ENCODE measurements at places on chromosomes 5 and 9. TPM values are rescaled to one million over a fixed set of nuclear protein-coding genes. Genes with fewer than 3 reads are reported as not detected.

The SLC6A3 gene
- total RNA-seq, result 0.23 TPM

DNA sequence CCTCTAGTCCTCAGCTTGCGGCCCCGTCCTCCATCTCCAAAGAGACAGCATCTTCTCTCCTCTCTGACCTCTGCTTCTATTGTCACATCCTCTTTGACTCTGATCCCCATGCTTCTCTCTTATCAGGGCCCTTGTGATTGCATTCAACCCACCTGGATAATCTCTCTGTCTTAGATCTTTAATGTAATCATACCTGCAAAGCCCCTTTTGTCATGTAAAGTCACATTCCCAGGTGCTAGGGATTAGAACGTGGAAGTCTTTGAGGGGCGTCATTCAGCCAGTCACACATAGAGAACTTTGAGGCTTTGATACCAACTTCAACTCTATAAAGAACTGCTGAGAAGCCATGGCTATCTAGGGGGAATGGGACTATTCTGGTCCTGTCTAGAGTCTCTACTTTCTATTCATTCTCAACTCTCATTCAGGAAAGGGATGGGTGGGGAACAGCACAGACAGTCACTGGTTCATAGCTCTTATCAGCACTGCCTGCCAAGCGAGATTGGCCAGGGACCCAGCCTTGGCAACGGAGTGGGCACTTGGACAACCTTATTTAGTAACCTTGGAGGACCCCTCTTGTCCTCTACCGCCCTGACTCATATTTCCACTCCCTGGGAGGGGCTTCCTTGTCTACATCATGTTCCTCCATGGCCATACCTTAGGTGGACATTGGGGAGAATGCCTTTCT is 29.0 kb downstream of the TAS2R1 start:
- DNase-seq, result no peak

GRCh38 chr5:172777881-172778814 is 7.2 kb upstream of the DUSP1 start:
- peak; percentile 93 for DNase-seq

- no peak for DNase-seq
Measured at GRCh38 chr5:8844206-8844605, 701.7 kb downstream of the SEMA5A start.

DNA sequence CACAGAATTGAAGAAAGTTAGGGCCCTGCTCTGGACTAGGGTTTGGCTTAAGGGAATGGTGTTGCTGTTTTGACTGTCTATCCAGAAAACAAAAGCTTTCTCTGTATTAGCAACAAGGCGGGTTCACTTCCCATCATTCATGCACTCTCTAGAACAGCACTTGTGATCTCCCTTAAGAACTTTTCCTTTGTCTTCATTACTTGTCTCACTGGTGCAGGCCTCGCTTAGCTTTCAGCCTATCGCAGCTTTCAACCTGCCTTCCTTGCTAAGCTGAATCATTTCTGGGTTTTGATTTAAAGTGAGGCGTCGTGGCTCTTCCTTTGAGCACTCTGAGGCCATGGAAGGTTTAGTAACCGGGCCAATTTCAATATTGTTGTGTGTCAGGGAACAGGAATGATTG is 35.2 kb upstream of the LPCAT1 start:
- no peak for DNase-seq

DNA sequence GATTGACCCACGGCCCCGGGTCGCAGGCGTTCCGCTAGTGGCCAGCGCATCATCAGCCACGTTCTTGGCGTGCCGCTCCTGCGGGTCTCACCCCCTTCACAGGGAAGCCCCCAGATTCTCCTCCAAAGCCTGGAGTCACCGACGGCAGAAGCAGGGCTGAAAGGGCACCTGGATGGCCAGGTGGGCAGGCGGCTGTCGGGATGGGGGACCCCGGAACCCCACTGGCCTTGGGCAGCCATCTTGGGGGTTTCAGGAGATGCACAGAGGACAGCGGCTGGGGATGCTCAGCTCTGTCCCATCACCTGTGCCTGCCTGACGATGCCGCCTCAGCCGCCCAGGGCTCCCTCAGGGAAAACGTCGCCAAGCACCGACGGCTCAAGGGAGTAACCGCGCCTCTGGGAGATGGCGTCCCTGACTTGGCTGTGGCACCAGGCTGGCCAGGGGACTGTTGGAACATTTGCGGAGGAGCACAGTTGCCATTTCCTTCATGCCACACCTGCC is 14.1 kb upstream of the SLC9A3 start:
- DNase-seq, result no peak

GRCh38 chr5:163489745-163490075 is 15.7 kb upstream of the MAT2B start:
- no peak for DNase-seq

The NUP214 gene
- 52.1 TPM for total RNA-seq

- no peak for DNase-seq
Measured at GRCh38 chr5:116507941-116508655, 66.5 kb downstream of the SEMA6A start.

- no peak for DNase-seq
Measured at GRCh38 chr5:72654231-72654630, 147.0 kb upstream of the ZNF366 start.

DNA sequence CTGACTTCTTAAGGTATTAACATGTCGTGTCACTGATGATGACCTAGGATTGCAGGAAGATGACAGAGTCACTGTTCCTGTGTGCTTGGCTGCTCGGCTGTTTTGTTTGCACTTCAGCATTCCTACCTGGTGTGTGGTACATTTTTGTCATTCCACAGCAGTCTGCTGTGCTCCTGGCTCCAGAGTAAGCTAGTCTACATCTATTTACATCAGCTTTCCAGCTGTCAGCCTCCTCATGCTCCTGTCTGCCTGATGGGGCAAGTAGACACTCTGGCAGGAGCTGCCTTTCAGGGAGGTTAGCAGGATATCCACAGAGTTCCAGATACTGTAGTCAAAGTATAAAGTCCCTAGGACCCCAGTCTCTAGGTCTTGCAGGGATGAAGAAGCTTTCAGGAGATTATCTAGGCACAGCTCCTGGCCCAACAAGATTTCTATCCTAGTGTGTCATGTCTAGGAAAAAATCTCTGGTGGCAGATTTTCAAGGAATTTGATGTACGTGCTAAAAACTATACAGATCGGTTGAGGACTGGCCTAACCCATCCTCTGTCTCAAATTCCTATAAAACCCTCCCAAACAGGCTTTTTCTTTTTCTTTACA is 28.4 kb downstream of the RUSC2 start:
- peak; percentile 79 for DNase-seq

- no peak for DNase-seq
Measured at GRCh38 chr5:2181149-2181548, 298.4 kb upstream of the IRX4 start.

The HSPA5 gene
- total RNA-seq, result 363 TPM

The ARL14EPL gene
- not detected for total RNA-seq

- no peak for DNase-seq
Measured at GRCh38 chr5:139468421-139468931, 2.3 kb upstream of the SMIM33 start.

DNA sequence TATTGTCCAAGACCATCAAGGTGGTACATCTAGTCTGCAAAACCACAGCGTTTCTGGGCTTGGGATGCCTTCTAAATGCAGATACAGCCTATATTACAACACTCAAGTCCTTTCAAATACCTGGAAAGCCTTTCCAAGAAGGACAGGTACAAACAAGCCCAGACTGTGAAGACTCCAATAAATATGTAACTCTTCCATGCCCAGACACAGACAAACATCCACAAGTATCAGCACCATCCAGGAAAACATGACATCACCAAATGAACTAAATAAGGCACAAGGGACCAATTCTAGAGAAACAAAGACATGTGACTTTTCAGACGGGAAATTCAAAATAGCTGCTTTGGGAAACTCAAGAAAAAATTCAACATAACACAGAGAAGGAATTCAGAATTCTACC is 152.7 kb upstream of the POC5 start:
- DNase-seq, result no peak

The HRCT1 gene
- 2.0 TPM for total RNA-seq

DNA sequence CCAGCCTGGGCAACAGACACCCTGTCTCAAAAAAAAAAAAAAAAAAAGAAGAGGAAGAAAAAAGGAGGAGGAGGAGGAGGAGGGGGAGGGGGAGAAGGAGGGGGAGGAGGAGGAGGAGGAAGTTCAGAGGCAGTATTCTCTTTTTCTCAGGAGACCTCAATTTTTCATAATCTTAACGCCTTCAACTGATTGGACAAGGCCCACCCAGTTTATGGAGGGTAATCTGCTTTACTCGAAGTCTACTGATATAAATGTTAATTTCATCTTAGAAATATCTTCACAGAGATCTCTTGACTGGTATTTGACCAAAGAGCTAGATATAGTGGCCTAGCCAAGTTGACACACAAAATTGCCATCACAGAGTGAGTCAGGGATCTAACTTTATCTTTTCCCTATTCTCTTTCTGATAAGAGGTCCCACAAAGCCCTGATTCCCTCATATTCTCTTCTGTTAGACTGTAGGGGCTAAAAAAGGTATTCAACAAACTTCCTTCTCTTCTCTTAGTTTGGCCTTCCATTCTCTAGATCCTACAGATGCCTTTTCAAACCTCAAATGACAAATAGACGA is 115.5 kb upstream of the ABCA1 start:
- no peak for DNase-seq

The MYOZ3 gene
- 2.2 TPM for total RNA-seq

Measured in mucosa of gallbladder (tissue), 1 donor.